Peyer's patch (tissue), 4 donors: ENCODE measurements at places on chromosomes 5 and 9. TPM values are rescaled to one million over a fixed set of nuclear protein-coding genes. Genes with fewer than 3 reads are reported as not detected.

DNA sequence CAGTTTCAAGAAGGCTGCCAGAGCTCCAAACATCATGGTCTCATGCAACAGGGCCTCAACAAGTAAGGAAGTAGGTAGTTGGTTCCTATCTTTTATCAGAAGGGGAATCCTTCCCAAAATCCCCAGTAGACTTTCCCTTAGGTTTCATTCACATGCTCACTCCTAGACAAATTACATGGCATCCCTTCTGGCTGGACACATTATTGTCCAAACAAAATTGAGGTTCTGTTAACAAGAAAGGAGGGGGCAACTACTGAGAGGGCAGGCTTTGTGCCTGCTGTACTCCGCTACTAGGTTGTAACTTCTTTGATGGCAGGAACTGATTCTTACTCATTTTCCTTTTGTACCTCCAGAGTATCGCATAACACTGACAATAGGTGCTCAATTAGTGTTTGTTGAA lies 56.0 kb upstream of the OSMR start:
- DNase-seq = no peak

Gene PCDHB13
- total RNA-seq = 0.13 TPM

DNA sequence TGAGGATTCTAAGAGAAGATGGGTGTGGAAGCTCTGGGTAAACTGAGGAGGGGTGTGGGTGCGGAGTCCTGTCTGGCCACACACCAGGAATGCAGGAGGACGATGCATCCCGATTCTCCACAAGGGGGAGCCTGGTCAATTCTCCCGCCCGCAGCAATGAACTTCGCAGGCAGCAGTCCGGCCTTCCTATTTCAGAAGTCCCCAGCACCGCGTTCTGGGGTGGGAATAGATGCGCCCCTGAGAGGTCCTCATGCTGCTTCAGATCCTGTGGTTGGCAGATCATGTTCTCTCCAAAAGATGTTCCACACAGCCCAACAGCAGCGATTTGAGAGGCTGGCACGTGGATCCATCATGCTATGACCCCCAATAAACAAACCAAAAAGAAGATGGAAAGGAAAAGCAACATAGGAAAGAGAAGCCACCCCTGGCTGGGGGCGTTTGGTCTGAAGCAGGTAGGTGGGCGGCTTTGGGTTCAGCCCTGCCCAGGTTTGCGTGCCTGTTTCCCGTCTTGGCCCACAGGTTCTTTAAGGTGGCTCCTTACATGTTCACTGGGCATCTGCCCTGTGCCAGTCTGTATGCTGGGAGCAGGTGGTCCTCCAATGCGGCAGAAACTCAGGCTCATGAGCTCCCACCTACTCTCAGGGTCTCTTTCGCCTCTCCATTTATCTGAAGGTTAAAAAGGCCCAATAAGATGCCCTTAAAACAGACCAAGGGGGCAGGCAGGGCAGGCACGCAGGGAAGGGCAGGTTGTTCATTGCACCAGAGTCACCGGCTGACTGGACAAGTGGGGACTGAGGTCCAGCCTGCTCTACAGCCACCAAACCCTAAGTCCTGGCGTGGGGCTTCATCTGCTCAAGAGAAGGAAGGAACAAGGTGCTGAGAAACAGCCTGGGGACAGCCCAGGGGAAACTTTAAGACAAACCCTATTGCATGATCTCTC lies 171.6 kb downstream of the PAX5 start:
- peak; percentile 62 for DNase-seq

DNA sequence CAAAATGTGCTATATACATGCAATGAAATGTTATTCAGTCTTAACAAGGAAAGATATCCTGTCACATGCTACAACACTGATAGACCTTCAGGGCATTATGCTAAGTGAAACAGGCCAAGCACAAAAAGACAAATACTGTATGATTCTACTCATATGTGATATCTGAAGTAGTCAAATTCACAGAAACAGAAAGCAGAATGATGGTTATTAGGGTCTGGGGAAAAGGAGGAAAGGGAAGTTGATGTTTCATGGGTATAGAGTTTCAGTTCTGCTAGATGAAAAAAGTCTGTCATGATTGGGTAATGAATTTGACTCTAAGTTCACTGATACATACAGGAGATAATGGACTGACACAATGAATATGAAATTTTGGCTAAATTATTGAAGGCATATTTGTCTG lies 11.2 kb upstream of the RIC1 start:
- DNase-seq = no peak

Gene CLK4
- total RNA-seq = 33.5 TPM

DNA sequence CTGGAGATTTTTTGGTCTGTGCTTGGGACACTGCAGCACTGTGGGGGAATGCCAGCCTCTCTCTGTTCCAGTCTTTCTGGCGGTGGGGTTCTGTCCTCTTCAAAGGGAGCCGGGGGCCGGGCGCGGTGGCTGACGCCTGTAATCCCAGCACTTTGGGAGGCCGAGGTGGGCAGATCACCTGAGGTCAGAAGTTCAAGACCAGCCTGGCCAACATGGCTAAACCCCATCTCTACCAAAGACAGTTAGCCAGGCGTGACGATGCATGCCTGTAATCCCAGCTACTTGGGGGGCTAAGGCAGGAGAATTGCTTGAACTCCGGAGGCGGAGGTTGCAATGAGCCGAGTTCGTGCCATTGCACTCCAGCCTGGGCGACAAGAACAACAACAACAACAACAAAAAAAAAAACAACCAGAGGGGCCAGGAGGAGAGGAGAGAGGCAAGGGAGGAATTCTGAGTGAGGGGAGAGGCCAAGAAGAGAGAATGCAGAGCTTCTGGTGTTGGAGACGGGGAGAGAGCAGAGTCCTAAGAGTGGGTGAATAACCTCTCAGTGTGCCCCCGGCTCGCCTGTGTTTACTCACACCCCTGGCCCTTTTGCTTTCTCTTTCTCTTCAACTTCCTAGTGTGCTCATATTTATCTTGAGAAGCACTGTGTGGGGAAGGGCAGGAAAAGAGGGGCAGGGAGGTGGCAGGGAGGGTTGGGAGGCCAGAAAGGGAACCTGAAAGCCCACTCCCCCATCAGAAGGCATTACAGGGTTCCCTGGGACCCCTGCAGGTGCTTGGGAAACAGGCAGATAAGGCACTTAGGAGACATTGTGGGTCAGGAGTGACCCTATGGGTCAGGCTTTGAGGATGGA lies 3.2 kb upstream of the SET start:
- peak; percentile 70 for DNase-seq
